D341Med (cell line): ENCODE measurements at places on chromosomes 1 and 21.
A peak's percentile ranks its signal among the peaks of the same experiment; 100 is the strongest.

DNA sequence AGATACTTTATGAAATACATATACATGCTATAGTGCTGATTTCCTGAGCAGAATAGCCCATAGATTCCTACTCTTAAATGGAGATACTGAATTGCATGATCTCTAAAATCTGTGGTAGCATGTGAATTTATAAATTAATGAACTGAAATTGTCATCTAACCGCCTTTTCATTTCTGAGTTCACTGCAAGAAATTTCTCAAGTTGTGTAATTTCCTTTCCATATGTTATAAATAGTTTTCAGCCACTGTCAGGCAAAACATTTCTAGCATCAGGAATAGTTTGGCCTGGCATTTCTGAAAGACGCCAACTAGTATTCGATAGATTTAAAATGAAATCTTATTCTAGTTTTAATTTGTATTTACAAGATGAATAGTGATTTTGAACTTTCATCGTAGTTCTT is 310.1 kb downstream of the USH2A start:
- no peak for DNase-seq

- no peak for DNase-seq
Observed at GRCh38 chr1:8249838-8250237, 68.1 kb upstream of the SLC45A1 start.

GRCh38 chr1:172977296-172978017 is 73.3 kb downstream of the TNFSF18 start:
- DNase-seq, result no peak

DNA sequence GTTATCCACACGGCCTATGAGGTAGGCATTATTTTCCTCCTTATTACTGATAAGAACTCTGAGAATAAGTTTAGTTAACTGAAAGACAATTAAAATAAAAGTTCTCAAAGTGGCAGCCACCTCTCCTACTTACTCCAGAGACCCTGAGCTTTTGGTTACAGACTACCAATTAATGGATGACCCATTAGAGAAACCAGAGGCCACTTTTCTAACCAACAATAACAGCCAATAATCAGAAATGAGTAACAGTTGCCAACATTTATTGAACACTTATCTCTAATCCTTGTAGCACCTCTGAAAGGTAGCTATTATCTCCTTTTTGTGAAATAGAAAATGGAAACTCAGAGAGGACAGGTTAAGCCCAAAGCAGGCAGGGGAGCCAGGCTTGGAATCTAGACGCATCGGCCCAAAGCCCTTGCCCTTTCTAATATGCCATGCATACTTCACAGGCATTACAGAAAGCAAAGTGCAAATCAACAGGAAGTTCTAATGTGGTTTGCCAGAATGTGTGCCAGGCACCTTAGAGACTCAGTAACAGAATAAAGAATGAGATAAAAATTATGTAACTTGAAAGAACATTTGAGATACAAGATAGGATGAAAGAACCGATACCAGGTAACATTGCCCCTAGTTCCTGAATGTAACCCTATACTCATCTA is 50.0 kb downstream of the BEND5 start:
- no peak for DNase-seq

GRCh38 chr21:28196981-28197380 is 795.7 kb downstream of the LTN1 start:
- no peak for DNase-seq

GRCh38 chr1:66253330-66253921 is 280.5 kb upstream of the SGIP1 start:
- DNase-seq, result peak; percentile 64

- DNase-seq, result peak; percentile 21
Observed at GRCh38 chr1:161091093-161091492, 1.7 kb upstream of the NECTIN4 start.

- peak; percentile 77 for DNase-seq
Observed at GRCh38 chr1:56424744-56425493, 154.4 kb downstream of the PLPP3 start.

- DNase-seq, result no peak
Observed at GRCh38 chr1:189628857-189629256, 848.8 kb downstream of the BRINP3 start.
